Stimulated activated CD8-positive, alpha-beta memory T cell treated with anti-CD3 and anti-CD28 coated beads, Interleukin-4, amount 100 ng/mL, for 1 hour (primary cell): ENCODE measurements at places on chromosomes 2 and 18.
A peak's percentile ranks its signal among the peaks of the same experiment; 100 is the strongest.

DNA sequence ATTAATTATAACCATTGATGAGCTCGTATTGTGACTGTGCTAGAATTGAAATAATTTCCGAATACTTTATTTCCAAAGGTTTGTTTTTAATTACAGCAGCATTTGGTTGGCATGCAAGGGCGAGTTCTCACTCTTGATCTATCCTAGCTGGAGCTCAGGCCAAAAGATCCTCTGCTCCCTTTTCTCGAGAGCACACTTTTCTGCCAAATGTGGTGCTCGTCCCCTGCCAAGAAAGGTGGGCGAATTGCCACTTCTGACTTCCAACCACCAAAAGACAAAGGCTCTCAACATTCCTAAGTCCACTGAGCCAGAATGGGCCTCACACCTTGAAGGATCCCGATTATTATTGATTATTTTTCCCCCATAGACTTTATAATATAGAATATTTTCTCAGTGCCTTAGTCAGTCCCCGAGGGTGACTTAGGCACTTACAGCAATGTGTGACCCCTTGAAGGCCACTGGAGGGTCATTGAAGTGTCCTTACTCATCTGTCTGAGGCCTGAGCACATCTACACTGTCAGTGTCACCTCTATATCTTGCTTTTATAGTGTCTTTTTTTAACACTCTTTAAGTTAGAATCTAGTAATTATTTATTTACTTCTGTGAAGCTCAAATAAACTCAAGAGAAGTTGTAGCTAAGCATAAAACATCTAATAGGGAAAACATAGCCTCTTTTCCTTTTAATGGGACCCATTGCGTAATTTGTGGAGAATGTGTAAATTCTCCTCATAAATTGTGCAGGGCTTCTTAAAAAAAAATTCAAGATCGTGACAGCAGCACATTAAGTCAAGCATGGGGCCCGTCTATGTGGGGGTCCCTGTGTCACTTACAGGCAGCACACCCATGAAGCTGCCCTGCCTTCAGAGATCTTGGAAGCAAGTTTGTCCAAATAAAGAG is 98.3 kb downstream of the MEIS1 start:
- no peak for DNase-seq

DNA sequence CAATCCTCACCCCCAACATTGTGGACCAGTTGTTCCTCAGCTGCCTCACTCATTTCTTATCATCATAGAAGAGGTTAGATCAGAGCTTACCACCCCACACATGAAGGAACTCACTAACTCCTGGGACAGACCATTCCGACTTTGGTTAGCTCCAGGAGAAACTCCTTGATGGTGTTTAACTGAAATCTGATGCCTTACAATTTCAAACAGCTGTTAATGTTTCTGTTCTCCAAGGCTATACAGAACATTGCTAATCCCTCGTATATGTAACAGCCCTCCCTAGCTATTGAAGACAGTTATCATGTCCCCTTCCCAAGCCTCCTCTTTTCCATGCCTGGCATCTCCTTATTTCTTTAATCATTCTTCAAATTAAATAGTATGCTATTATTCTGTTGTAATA is 14.8 kb downstream of the ERBB4 start:
- no peak for DNase-seq

GRCh38 chr2:7015007-7015950 is 98.1 kb downstream of the RNF144A start:
- no peak for DNase-seq

GRCh38 chr18:13137670-13138419 is 80.7 kb upstream of the LDLRAD4 start:
- peak; percentile 22 for DNase-seq

DNA sequence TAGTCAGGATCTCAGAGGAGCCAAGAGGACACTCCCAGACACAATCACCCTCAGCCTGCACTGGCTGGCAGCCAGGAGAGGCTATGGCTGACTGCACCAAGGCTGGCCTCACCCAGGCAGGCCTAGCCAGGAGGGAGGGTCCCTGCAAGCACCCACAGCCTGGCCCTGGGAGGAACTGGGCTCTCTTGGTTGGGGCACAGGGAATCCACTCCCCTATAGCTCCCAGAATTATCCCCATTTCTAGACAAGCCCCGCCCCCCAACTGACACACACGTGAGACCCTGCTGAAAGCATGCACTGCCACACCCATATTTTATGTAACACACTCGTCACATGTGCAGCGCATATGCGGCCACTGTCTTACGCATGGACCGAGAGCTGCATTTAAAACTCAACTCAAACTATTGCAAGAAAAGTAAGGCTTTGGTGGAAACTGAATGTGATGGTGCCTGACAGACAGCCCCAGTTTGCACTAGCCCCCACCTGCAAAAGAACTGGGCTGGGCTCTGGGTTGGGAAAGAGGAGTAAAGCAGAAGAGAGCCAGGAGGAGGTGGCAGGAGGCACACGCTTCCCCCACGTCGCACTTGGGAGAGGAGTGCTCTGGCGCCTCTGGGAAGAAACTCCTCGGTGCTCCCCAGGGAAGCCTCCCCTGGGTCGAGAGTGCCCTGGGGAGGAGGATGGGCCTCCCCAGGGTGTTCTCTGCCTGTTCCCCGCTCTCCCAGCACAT is 28.9 kb upstream of the ARHGEF4 start:
- DNase-seq, result no peak

GRCh38 chr2:169761251-169761969 is 27.8 kb downstream of the KLHL23 start:
- no peak for DNase-seq

DNA sequence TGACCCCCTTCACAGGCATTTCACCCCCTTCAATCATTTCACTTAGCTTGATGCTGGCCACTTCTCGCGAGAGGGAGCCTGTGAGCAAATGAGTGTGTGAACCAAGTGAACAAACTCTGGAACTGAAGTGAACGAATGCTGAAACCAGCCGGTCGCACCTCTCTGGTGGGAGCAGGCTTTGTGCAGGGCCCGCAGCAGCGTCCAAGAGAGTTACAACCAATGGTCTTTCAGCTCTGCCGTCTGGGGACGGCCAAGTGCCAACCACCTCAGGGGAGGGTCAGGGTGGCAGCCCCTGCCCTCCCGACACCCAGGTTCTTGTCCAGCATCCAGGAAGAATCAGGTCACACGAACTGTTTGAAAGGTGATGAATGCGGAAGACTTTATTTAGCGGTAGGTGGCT is 764.0 kb downstream of the SUCLG1 start:
- DNase-seq, result no peak

DNA sequence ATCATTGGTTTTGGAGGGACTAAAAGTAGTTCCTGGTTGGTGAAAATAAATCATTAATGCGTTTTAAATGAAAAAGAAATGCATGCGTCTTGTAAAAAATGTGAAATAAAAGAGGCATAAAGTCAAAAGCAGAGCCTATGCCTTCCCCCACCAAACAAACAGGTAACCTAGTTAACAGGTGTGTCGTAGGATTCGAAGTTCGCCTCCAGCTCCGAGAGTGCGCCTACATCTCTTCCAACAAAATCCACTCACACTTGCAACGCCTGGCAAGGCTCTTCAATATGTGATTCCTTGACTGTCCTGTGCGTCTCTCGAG is 677 bp upstream of the SMAD4 start:
- no peak for DNase-seq

GRCh38 chr18:22282311-22283115 is 113.1 kb downstream of the GATA6 start:
- no peak for DNase-seq

- no peak for DNase-seq
Observed at GRCh38 chr2:9939587-9940485, 11.7 kb upstream of the GRHL1 start.

DNA sequence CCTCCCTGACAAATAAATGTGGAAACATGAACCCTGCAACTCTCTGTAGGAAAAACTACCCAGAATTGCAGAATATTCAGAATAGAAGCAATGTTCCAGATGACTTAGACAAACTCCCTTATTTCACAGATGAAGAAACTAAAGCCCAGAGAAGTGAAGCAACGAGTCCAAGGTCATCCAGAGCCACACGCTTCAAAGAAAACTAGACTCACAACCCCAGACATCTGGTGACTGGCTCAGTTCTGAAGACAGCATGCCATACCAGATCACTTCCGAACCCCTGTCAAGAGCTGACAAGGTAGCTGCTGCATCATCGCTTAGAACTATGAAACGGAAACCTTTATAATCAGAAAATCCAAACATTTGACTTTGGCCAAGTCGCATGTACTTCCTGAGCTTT is 101.3 kb downstream of the PID1 start:
- DNase-seq, result no peak

GRCh38 chr18:10232062-10232461 is 222.4 kb upstream of the APCDD1 start:
- no peak for DNase-seq

DNA sequence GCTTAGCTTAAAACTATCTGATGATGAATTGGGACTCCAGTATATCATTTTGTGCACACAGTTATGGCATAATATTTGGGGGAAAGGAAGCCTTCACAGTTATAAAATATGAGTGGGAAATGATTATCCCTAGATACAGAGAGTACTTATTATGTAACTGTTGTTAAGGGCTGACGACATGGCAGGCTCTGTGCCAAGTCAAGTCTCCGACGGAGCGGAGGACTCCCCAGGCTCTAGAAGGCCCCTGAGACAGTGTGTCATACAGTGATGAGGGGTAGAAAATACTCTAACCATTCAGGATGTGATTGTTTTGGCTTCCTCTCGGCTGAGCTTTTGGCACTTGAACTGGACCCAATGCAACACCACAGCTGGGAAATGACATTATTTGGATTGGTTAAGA is 211.8 kb downstream of the SLC8A1 start:
- DNase-seq, result no peak

DNA sequence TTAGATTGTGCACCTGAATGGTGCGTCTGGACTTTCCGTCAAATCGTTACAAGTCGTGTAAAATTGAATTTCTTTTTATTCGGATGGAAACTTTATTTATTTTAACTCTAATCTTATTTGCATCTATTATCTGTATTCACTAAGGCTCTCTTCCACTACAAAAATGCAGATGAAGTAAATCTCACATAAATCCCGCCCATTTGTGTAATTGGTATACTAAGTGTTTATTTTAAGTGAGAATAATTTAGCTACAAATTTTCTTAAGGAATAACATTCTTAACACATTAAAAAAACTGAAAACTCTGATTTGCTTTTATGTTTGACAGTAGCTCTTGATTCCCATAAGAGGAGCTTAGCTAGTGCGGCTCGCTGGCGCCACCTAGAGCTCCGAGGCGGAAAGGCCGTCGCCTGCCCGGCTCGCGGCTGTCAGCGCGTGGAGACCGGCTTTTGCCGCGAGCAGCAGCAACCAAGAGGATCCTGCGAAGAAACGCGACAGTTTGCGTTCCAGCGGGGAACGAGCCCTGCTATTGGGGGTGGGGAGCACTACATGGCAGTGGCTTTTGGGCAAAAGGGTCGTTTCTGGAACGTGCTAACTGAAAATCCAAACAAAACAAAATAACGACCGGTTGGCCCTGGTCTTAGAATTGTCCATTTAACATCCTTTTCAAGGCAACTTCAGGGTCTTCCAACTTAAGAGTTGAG is 6.7 kb downstream of the SP9 start:
- peak; percentile 71 for DNase-seq

DNA sequence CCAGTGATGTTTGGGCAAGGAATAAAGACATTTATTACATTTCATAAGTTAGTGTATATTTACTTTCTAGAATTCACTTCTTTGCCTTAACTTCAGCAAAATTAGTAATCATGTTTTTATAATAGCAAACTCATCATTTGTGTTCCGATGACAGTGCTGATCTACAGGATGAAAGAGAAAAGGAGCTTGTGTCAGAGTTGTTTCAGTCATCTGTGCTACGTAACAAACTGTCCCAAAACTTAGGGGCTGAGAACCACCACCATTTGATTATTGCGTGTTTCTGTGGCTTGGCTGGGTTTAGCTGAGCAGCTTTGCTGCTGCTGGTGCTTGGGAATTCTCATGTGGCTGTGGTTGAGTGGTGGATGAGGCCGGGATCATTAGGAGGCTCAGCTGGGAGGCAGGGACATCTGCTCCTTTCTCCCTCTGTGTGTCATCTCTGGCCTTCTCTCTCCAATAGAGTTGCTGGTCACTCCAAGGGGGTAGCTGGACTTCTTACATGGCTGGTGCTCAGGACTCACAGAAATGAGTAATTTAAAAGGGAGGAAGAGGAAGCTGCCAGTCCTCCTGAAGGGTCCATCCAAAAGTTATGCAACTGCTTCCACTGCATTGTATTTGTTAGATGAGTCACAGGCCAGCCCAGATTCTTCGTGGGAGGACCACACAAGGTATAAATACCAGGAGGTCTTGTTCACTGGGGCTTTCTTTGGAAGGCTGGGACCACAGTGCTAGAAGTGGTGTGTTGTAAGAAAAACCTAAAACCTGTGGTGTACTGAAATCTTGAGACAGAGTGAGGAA is 43.4 kb upstream of the HAAO start:
- no peak for DNase-seq

DNA sequence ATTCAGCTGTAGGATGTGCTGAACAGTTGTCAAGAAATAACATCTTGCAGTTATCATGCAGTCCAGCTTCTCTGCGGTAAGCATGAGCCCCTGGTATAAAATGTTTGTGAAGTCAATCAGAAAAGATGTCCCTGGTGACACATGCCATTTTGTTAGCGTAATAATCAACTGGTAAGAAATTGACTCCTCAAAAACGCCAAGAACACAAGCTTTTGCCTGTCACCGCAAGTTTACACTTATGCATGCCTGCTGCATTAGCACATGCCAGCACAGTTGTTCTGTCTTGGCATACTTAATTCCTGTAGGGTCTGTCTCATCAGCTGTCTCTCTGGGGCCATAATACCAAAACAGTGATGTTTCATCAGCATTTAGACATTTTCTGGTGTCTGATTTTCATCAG is 524.8 kb upstream of the DSEL start:
- no peak for DNase-seq

- no peak for DNase-seq
Observed at GRCh38 chr2:158904627-158905177, 63.7 kb upstream of the TANC1 start.

DNA sequence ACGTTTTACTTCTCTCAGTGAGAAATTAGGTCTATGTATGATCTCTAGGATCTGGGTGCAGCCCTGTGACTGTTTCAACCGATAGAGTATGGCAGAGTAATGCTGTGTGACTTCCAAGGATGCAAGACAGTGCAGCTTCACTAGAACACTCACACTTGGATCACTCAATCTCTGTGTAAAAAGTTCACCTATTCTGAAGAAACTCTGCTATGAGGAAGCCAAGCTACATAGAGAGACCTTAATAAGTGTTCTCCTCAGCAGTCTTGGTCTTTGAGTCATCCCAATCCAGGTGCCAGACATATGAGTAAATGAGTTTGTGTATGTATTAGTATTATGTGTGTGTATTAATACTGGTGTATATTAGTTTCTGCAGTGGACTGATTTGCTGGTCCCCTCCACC is 335.0 kb downstream of the NR4A2 start:
- DNase-seq, result no peak

DNA sequence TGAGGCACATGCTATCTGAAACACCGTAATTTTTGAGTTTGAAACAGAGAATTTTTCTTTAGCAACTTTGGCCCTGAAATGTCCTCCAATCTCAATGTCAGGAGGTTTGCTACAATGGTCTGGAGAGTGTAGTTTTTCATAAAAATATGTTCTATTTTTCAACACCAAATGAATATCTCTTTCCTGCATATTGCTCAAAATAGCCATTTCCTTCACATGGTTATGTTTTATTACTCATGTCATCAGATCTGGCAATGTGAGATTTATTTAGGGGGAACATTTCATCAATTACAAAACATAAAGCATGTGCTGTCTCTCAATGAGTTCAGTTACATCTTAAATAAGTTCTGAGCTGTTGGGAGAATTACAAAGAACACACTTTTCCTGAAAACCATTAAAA is 871.9 kb upstream of the FSHR start:
- DNase-seq, result no peak

GRCh38 chr2:189446780-189447179 is 5.5 kb downstream of the WDR75 start:
- DNase-seq, result no peak
